SJCRH30 (cell line): ENCODE measurements at places on chromosomes 16 and 17. TPM values are rescaled to one million over a fixed set of nuclear protein-coding genes. Genes with fewer than 3 reads are reported as not detected.
A peak's percentile ranks its signal among the peaks of the same experiment; 100 is the strongest.

GRCh38 chr17:30290696-30291542 lies 825 bp downstream of the BLMH start:
- DNase-seq = peak; percentile 77

DNA sequence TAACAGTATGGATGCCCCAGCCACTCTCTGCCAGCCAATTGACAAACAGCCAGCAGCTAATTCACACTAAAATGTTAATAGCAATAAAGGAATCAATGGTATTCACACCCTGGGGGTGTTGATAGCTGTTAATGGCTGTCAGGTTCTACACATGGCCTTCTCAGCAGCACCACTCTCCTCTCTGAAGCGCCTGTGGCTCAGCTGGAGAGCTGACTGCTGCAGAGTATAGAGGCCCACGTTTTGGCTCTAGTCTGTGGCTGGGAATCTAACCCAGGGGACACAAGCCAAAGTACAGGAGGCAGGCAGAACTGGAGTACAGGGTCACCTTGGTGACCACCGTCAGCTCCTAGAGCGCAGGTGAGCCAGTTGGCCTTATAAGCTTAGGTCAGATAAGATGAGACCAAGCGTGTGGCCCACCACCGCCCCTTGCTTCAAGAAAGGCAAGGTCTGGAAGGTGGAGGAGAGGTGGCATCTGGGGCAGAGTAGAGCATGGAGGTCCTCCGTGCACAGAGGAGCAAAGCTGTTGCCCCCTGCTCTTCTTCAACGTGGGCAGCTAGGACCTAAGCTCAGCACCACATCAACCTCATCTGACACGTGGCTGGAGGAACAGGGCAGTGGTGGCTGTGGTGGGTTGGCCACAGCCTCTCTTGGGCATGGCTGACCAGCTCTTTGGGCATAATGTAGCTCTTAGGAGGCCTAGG lies 25.4 kb downstream of the CCR7 start:
- no peak for DNase-seq

DNA sequence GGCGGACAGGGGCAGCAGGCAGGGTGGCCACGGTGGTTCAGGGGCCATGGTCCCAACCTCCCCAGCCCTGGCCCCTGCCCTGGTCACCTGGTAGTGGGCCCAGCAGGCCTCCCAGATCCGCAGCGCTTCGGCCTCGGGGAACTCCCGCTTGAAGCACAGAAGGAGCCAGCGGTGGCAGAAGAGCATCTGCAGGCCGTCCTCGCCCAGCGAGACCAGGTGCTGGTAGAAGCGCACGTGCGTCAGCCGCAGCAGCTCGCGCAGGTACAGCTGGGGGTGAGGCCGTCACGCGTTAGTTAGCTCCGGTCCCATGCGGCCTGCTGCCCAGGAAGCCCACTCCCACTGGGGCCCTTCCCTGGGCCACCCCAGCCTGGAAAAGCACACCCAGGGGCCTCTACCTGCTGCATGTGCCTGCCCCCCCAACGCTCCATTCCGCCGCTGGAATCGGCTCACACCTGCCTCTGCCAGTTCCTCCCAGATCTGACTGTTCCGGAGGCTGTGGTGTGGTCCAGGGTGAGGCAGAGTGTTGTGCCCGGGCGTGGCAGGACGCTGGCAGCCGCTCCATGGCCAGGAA lies 90.8 kb downstream of the TBC1D16 start:
- DNase-seq = no peak

DNA sequence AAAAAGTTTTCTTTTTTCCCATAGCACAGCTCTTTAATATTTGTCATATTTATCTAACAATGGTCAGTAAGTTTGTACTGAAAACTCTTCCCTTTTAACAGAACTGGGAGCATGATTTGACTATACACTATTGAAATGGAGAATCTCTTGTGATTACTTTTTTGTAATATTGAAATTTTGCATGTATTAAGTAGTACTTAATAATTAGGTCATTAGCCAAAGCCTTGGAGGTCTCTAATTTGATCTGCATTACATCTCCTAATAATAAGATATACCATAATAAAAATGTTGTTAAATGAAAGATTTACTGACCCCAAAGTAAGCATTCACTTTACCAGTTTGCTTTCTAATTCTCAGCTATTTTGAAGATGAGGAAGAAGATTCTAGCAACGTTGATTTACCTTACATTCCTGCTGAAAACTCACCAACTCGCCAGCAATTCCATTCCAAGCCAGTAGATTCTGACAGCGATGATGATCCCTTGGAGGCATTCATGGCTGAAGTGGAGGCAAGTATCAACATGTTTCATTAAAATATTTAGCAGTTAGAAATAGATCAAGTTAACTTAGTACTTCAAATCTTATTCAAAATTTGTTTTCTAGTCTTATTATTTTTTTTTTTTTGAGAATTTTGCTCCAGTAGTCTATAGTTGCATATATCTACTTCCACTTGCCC lies 18.2 kb downstream of the DDX42 start:
- DNase-seq = no peak

DNA sequence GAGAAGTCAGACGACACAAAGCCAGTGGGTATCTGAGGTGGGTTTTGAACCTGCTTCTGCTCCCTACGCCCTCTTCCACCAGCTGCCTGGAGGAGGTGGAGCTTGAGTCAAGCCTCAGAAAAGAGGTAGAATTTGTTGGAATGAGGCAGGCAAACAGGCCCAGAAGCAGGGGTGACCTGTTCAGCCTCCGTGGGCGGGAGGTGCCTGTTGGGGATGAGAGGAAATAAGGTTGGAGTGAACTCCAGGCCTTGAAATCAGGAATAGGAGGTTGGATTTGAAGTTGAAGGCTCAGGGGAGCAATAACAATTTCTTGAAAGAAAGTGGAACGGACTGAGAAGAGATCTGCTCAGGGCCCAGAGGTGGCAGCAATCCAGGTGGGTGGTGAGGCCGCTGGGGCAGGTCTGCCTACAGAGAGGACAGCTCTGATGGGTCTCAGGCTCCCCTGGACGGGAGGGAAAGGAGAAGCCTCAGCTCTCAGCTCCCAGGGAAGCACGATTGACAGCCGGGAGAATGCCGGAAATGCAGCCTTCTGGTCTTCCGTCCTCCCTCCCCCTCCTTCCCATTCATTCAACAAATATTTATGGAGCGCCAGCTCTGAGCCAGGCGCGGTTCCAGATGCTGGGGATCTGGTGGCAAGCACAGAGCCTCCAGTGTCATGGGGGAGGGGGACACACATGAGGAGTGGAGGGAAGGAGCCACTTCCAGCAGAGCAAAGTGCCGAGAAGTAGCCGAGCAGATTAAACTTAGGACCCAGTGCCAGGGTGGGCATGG lies 61.9 kb upstream of the CIBAR2 start:
- DNase-seq = no peak

BCL6B gene
- total RNA-seq = 0.02 TPM in 1 of 2 replicates, not detected in the other
